ENCODE measurements at places on chromosomes 2 and 18.

GRCh38 chr2:238093181-238094140 lies 6.7 kb upstream of the ESPNL start:
- DNase-seq, result no peak

- no peak for DNase-seq
Measured at GRCh38 chr2:238100049-238100820, at the start of gene ESPNL. Gene ESPNL, plus strand, starts transcription at chr2:238100340. Its CDS starts 80 bp downstream, at chr2:238100420.

- peak; percentile 63 for DNase-seq
Measured at GRCh38 chr2:130985206-130985780, 108.0 kb downstream of the FAM168B start.

GRCh38 chr2:204583773-204584172 lies 38.5 kb downstream of the PARD3B start:
- DNase-seq, result no peak

GRCh38 chr18:52334896-52335295 lies 5.1 kb upstream of the DCC start:
- peak; percentile 8 for DNase-seq

DNA sequence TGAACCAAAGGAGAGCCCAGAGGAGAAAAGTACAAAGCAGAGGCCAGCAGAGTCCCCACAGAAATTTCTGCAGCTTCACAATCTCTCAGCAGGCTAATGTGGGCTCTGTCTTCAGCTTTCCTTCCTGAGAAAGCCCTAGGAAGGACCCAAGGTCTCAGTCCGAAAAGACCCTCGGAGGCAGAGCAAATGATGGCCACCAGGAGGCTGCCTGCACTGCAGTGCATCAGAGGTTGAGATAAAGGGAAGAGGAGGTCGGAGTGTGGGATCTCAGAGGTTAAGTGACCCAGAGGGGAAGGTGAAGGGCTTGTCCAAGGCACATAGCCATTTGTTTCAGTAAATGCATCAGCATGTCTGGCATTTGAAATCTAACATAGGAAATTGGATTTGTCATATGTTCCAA lies 299.1 kb upstream of the SLC14A2 start:
- no peak for DNase-seq

GRCh38 chr2:140679752-140680151 lies 1451.1 kb downstream of the LRP1B start:
- DNase-seq, result no peak

DNA sequence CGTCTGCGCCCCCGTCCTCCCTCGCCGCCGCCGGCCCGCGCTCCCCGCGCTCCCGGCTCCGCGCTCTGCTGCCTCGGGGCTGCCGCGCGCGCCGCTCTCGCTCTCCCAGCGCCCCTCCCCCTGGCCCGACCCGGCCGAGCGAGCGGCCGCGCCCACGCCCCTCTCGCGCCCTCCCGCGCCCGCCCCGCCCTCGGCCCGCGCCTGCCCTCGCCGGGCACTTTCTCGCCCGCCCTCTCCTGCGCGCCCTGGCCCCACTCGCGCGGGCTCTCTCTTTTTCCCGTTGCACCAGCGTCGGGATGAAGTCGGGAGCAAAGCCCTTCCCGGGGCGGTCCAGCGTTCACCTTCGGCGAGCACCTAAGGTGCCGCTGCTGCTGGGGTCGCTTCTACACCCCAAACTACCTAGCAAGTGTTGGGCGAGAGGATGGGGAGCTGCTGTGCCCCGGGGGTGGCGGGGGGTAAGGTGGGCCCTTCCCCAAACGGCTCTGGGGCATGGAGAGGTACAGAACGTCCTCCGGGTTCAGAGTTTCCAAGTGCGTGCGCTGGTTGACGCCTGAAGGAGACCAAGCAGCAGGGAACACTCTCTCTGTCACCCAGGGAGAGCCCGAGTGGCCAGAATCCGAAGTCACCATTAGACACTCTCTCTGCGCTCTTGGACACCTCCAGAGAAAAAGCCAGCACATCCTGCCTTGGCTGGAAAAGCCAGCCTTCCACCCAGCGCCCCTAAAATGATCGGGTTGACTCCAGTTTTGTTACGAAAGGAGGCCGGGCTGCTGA lies at the start of gene COLEC12:
Gene COLEC12 (minus strand): TSS at position 70 of the 774 bp plus-strand sequence. CDS start 187 bp downstream, outside the sequence.
- DNase-seq, result no peak

GRCh38 chr18:3911413-3911812 lies 461.4 kb downstream of the TGIF1 start:
- DNase-seq, result no peak

DNA sequence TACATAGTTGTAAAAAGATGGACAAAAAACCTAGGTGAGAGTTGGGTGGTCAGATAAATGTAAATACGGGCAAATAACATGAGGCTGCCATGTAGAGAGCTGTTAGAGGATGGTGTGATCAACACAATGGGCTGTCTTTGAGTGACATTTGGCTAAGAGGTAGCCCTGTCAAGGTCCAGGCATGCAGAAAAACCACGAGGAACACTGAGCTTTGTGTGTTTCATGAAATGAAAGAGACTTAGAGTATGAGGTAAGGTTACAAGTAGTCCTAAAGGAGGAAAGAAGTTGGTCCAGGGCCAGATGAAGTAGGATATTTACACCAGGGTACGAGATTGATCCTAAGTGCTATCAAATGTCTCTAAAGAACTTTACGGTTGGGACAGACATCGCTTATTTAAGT lies 160.9 kb downstream of the RDH14 start:
- no peak for DNase-seq

DNA sequence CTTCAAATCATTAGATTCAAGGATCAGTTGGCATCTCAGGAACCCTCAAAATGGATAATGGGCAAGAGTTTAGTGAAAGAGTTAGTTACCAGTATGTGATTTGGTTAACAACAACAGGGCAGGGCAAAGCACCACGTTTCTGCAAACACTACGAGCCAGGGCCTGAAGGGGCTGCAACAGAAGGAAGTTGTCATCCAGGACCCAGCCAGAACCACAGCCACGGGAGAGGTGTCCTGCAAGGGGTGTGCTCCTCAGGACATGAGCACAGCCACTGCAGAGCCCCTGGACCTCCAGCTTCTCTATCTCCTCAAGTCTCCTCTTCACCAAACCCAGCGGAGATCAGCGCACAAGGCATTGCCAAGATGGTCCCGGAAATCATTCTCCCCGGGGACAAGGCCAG lies 173.3 kb upstream of the PIEZO2 start:
- peak; percentile 5 for DNase-seq

GRCh38 chr2:70397186-70397585 lies 95.3 kb upstream of the FAM136A start:
- no peak for DNase-seq
